Stimulated activated naive CD4-positive, alpha-beta T cell treated with Interleukin-2 at 50 U/mL for 16 hours (primary cell): ENCODE measurements at places on chromosomes 6 and 20.
A peak's percentile ranks its signal among the peaks of the same experiment; 100 is the strongest.

- no peak for DNase-seq
Measured at GRCh38 chr6:13471184-13471583, 16.2 kb downstream of the GFOD1 start.

GRCh38 chr6:34044945-34045595, 100.8 kb downstream of the GRM4 start:
- no peak for DNase-seq

DNA sequence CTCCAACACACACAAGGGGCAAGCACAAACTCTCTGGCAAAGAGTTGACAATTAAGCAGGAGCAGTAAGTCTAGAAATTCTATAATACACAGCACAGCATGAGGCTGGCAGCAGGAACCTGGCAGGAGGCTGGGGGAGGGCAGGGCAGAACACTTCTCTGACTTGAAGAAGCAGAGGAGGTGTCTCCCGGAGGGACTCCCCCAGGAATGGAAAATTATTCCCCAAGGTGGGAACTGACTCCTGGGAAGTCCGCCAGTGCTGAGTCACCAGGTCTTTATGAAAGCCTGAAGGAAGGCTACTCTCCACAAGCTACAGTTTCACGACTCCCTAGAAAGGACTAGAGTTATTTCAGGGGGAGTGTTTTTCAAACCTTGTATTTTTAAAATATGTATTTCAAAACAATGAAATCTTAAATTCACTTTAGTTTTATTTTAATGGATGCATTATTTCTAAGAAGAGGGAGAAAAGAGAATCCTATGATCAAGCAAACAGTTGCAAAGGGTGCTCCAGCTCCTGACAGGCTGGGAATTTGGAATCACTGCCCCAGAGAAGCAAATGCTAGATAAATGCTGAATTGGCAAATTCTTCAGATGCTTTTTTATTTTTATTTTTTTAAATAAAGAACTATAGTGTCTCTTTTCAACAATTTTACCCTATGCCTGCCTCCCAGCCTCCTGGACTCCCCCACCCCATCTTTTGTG, 192.8 kb downstream of the LY86 start:
- no peak for DNase-seq

DNA sequence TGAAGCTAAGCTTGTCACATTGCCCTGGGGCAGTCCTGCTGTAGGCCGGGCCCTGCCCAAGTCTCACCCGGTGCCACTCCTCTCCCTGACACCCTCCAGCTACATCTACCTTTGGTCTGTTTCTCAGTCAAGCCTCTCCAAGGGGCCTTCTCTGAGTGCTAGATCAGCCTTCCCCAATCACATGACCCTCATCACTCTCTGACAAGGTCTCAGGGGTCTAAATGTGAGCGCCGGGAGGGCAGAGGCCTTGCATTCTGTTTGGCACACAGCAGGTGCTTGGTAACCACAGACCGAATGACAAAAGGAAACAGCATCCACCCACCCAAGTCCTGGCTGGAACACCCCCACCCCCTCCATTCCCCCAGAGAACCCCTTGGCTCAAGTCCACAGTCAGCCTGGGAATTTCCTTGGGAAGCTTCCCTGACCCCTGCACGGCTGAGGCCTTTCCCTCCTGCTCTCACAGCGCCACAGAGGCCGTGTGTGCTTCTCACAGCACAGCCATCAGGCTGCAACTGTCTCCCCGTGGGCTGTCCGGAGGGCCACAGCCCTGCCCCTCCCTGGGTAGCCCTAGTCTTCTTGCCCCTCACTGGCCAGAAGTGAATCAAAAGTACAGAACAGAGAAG, 32.9 kb downstream of the PKIG start:
- DNase-seq, result no peak

GRCh38 chr20:32626859-32627636, 41.9 kb upstream of the NOL4L start:
- no peak for DNase-seq

DNA sequence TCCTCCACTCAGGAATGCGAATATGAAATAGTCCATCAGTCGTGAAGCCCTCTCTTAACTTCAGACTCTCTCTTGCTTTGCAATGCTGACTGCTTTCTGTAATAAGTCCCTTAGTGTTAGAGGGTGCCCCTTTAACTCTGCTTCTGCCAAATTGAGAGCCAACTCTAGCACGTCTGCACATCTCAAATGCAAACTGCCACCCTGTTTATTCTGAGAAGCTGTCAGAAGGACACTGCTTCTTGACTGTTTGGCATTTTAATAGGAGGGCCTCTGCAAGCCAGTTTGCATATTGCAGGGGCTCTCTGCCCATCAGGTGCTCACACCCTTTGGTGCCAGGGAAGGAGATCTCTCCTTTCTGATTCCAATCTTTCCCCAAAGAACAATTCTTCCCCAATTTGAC, 589.8 kb upstream of the CDH4 start:
- DNase-seq, result no peak

GRCh38 chr6:74420221-74420620, 724.2 kb downstream of the CD109 start:
- no peak for DNase-seq

DNA sequence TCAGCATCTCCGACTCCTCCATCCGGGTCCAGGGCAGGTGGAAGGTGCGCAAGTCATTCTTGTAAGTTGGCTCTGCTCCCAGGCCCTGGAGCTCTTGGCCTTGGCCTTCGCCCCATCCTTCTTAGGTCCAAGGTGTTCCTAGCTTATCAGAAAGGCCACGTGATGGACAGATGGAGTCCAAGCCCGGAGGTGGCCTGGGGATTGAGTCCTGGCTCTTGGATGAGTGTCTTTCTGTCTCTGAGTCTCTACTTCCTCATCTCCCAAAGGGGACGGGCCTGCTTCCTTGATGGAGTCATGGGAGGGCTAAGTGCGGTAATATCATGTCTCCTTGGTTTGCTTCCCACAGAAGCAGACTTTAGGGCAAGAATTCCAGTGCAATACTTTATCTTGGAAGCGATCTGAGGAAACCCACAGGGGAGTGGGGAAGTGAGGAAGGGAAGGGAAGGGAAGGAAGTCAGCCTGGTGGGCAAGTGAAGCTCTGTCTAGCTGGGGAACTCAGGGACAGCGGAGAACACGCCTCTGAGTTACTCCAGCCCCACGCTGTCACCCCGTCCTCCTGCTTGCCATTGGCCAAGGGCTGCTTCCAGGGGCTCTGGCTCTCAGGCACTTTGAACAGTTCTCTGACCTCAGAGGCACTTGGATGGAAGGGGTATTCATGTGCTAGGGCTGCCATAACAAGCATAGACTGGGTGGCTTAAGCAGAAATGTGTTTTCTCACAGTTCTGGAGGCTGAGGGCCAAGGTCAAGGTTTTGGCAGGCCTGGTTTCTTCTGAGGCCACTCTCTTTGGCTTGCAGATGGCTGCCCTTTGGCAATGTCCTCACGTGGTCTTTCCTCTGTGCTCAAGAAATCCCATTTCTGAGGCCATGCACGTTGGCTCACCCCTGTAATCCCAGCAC, 4.8 kb downstream of the LBP start:
- no peak for DNase-seq

DNA sequence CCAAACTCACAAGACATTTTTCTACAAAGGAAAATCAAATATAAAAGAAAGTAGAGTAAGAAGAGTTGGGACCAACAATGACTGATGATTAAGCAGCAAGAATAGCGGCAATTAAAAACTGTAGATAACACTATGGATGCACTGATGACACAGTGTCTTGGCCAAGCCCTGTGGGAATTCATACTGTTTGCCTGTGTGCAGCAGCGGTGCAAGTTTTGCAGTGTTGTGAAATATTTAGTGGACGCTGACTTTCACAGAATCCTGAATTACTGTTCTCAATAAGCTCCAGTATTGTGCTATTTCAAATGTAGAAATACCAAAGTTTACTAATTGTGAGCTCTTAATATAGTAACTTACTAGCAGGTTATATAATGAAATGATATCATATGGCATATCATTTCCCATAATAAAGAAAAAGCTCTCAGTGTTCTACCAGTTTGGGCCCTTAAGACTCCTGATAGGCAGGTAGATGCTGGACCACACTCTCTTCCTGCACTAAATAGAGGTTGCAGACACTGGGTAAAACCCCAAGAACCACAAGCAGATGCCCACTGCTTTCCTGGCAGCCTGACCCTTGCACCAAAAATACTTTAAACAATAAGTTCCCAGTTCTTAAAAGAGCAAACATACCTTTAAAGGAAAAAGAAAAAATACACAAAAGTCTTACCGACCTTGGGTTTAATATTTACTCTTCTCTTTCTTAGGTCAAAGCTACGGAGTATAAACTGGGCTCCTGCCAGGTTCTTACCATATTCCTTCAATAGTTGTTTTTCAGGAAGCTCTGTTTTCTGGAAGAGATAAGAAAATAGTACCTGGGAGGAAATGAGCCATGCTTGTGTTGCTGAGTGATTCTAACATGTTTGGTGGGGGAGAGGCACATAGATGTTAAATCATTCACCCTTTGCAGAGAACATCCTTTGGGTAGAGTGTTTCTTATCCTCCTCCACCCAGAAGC, 41.6 kb downstream of the ANKEF1 start:
- no peak for DNase-seq

DNA sequence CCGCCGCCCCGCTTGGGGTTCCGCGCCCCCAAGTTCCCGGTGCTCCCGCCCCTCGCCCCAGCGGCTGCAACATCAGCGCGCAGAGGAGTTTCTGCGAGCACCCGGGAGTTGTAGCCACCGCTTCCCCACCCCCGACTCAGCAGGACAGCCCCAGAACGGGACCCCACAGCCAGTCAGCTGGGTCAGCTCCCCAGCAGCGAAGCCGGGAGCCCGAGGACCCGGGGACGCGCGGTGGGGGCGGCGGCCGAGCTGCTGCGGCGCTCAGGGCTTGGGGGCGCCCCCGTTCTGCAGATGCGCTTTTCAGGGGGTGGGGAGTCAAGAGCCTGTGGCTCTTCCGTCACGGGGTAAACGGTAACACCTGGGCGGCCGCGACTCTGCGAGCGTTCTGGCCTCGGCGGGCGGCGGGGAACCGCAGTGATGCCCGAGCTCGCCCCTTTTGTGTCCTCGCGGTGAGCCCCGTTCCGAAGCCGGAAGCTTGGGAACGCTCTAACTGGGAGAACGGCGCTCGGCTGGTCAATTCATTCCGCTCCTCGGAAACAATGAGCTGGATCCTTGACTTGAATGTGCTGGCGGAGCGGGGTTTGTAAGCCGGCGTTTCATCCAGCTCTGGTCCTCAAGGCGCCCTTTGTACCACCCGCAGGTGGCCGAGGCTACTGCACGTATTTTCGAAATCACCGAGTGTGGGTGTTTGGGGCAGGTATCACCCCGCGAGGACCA, 774 bp downstream of the PLEKHG1 start:
- peak; percentile 74 for DNase-seq

DNA sequence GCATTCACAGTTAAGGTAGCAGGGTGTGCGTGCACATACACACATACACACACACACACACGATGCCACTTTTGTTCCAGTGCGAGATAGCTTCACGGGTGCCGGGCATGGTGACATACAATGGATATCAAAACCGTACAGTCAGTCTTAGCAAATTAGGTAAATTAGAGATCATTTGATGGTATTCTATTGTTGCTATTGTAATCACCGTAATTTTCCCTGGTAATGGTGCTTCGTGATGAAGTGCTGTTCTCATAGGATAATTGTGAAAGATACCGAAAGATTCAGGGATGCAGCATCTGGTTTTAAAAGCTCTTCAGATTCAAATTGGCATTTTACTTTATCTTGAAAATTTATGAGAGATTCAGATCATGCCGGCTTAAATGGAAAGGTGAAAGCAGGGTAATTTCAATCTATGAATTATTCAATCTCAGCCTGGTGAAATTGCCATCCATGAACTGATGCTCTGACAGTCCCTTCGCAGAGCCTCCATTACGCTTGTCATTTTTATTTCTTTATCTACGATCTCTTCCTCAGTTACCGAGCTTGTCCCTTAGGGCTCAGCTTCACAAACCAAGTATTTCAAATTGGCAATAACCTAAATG, 71.3 kb upstream of the SOX4 start:
- no peak for DNase-seq

- DNase-seq, result no peak
Measured at GRCh38 chr6:140441256-140441655, 1066.8 kb upstream of the CITED2 start.

GRCh38 chr6:5547556-5547955, 286.2 kb downstream of the FARS2 start:
- DNase-seq, result no peak

DNA sequence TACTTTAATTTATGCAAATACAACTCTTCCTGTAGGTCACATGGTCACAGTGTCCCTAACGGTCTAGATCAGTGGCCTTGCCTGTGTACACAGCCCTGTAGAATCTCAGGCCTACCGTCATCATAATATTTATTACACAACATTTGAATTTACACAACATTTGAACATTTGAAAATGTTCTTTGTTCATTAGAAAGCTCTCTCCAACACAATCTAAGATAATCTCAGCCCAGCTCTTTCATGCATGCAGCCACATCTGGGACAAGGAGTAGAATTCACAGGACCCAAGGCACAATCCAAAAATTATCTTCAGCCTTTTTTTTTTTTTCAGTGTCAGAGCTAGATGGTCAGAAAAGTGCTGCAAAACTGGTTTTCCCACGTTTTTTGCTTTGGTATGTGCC, 892.8 kb downstream of the TFAP2A start:
- no peak for DNase-seq

- DNase-seq, result no peak
Measured at GRCh38 chr20:1900321-1900801, 5.2 kb downstream of the SIRPA start.

DNA sequence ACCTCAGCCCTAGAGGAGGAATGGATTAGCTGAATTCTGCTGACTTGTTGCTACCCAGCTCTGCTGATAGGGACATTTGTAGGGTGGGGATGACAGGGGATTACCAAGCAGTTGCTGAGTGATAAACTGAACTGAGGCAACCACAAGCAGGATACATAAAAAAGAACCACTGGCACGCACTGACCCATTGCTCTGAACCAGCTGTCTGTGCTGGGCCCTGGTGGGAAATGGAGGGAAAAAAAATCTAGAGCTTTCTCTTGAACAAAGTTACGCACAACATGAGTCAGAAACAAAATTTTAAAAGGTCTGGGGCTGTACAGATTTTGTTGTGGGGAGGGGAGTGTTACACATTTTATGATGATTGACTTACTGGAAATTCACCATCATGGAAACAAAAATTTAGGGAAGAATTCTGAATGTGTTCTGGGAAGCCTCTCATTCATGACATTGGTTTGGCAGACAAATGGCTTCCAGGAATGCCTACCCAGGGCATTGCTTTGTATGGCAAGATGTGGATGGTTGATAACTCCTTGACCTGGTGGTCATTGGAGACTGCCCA, 37.7 kb downstream of the FOXO3 start:
- no peak for DNase-seq

GRCh38 chr6:125019918-125020317, 57.7 kb downstream of the RNF217 start:
- DNase-seq, result no peak
